T follicular helper cell (primary cell): ENCODE measurements at places on chromosomes 13 and 19.

DNA sequence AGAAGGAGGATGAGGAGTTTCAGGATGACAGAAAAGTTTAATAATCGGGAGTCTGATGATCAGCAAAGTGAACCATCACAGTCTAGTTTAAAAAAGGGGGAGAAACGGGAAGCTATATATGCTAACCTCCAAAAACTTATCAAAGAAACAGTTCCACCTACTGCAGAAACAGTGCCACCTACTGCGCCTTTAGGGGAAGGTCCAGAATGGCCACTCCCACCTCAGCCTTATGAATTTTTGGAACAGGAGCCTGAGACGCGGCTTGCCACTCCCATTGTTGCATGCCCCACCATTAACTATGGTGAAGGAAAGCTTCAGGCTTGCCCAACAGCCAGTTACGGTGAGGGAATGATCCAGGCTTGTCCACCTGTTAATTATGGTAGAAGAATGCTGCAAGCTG lies 929.0 kb downstream of the SLITRK6 start:
- DNase-seq, result no peak

- no peak for DNase-seq
These were observed 3.3 kb upstream of the KLK11 start for GRCh38 chr19:51029718-51030117.

DNA sequence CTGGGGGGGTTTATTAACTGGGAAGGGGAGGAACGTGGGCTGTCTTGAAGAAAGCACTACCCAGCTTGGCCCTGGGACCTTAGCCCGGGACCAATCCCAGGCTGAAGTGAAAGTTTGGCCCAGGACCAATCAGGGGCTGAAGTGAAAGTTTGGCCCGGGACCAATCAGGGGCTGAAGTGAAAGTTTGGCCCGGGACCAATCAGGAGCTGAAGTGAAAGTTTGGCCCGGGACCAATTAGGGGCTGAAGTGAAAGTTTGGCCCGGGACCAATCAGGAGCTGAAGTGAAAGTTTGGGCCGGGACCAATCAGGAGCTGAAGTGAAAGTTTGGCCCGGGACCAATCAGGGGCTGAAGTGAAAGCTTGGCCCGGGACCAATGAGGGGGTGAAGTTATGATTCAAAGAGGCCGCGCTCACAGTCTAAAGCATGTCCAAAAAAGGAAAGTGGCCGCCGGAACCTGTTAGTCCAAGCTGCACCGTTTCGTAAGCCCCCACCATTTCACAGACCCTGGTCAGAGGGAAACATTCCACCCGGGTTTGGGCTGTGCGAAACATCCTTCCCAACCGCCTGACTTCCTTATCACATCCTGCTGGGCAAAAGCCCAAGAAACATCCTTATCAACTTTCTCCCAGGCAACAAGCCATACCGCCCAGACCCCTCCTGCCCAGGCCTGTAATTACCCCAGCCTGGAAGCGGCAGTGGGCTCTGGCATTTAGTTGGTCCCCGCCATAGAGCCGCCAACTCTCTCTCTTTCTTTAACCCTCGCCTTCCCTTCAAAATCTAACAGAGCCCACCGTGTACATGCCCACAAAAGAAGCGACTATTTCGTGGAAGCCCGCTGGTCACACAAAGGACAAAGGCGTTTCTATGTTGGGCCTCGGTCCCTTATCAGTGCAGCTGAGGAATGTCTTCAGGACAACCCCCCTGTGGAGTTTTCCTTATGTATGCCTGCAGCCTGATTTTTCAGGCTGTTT lies 1.1 kb downstream of the ZNF850 start:
- DNase-seq, result no peak

DNA sequence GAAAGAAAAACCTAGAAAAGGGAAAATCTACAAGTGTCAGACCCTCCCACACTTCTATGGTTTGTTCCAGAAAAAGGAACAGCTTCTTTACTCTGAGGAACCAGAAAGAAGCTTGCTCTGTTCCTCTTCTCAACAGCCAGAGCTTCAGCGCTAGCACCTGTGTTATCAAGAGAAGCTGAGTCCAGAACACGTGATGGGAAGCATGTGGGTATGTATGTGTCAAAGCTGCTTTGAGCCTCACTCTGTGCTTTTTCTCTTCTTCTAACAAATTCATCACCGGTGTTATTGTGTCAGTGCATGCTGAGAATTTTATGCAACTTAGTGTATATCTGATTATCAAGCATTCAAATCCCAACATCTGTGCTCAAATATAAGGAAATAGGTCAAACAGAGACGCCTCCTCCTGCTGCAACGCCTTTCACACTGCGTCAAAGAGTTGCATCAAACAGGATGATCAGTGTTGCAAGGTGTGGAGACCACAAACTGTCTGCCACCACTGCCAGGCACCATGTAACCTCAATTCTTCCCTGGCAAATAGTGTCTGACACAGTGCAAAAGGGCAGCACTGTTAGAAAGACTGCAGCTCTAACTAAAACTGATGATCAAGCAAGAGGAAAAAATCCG lies 83.9 kb downstream of the LRRC63 start:
- peak; percentile 65 for DNase-seq

GRCh38 chr19:15180451-15181390 lies 20.1 kb downstream of the NOTCH3 start:
- no peak for DNase-seq

DNA sequence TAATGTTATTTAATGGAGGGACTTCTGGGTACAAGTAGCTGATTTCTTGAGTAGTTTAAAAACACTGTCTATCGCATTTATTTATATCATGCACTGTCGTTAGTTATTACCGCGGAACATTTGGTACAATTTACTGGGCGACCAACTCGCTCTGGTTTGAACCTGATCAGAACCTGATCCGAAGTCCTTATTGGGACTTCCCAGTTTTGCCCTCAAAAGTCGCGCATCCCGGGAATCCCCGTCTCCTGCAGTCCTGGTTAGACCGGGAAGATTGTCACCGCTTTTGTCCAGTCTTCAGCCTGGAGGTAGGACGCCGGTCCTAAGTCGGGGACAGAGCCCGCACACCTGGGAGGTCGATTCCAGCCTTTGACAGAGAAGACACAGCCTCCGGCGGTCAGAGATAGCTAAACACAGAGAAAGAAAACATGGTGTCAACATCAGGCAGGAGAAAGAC lies 694 bp downstream of the CLN5 start:
- DNase-seq, result peak; percentile 2

GRCh38 chr13:33649212-33649878 lies 168.6 kb upstream of the RFC3 start:
- DNase-seq, result no peak
